Frontal cortex (tissue), 4 donors: ENCODE measurements at places on chromosomes 4 and X.

- DNase-seq: no peak
Observed at GRCh38 chrX:114675365-114675764, 91.5 kb downstream of the HTR2C start.

DNA sequence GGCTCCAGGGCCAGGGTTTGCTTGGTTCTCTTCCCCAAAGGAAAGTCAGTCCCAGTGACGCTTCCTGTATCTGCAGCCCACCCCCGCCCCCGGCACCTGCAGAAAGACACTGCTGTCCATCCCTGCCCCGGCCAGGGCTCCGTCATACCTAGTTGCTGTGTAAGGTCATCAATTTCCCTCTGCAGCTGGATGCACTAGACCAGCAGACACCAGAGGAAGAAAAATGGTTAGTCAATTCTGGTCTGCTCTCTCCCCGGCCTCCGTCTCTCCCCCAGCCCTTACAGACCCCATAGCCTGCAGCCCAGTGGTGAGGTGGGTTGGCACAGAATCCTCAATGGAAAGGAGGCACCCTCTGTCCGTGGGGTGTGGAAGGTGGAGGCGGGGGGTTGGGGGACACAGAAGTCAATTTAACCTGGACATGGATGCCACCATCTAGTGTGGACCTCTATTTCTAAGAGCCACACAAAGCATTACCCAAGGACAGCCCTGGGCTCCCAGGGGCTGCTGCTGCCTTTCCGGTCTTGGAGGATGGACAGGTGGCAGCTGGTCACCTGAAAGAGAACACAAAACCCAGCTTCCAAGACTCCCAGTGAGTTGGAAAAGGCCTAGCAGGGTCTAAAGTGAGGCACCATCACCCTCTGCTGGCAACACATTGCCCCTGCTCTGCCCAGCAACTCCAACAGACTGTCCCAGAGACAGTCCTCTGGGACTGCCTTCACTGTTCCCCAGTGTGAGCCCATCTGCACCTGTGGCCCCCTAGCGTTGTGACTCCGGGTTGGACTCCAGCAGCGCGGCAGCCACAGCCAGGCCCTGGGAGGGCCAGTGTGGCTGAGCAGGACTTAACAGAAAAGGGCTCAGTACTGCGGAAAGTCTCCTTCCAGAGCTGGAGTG lies 40.2 kb upstream of the NHSL2 start:
- DNase-seq: no peak

DNA sequence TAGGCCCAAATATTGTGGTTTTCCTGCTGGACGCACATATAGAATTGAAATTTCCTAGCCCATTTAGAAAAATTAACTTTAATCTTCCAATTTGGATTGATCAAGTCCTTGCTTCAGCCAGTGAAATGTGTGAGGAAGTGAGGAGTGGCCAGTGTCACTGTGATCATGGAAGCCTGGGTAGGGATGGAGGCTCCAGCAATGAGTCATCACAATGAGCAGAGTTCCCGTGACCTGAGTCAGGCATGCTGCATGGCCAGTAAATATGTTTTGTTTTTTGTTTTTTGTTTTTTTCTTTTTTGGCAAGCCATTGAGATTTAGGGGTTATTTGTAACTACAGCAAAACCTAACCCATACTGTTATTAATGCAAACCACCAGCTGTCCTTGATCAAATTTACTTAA lies 52.1 kb downstream of the IDS start:
- no peak for DNase-seq

DNA sequence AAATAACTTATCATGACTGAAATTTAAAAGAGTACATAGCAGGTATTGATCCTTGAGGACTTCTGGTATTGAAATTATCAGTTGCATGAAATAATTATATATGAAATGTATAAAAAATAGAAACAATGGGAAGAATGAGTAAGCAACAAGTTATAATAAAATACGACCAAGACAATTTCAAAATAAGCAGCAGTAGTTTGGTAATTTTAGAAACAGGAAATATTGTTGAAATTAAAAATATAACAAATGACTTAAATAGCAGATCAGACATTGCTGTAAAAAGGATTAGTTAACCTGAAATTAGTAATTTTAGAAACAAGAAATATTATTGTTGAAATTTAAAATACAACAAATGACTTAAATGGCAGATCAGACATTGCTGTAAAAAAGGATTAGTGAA lies 152.3 kb downstream of the BTC start:
- DNase-seq: no peak

GRCh38 chrX:40380655-40381488 lies 199.9 kb upstream of the ATP6AP2 start:
- DNase-seq: no peak

- no peak for DNase-seq
Observed at GRCh38 chr4:82282875-82283274, 90.9 kb downstream of the HNRNPD start.

GRCh38 chr4:8606966-8607365 lies 14.4 kb downstream of the CPZ start:
- no peak for DNase-seq

- no peak for DNase-seq
Observed at GRCh38 chrX:42715701-42716262, 62.2 kb downstream of the PPP1R2C start.

GRCh38 chr4:121375262-121375661 lies 5.6 kb downstream of the QRFPR start:
- no peak for DNase-seq

DNA sequence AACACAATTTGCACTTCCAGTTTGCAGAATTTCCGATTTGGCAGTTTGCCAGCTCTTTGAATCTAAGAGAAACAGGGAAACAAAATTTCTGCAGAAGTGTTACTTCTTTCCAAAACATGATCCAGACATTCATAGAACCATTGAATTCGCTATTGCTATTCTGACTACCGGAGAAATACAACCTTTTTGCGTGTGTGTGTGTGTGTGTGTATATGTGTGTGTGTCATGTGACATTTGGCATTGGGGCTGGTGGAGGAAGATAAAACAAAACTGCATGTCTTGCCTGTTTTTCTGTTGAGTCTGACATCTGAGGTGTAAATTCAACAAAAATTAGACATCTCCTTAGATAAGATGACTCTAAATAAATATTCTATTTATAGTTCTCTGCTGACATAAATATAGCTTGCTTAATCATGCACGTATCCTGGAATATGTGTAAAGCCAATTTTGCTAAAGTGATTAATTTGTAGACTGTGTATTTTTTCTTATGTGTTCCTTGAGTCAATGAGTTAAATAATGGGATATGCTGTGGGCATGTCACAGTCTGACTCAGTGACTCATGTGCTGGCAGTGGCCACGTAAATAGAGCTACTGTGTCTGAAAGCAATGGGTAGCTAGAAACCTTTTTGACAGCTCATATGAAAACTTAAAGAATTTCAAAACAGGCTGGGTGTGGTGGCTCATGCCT lies 98.9 kb downstream of the HPGD start:
- DNase-seq: no peak

GRCh38 chr4:176840166-176840565 lies 47.4 kb upstream of the VEGFC start:
- no peak for DNase-seq

DNA sequence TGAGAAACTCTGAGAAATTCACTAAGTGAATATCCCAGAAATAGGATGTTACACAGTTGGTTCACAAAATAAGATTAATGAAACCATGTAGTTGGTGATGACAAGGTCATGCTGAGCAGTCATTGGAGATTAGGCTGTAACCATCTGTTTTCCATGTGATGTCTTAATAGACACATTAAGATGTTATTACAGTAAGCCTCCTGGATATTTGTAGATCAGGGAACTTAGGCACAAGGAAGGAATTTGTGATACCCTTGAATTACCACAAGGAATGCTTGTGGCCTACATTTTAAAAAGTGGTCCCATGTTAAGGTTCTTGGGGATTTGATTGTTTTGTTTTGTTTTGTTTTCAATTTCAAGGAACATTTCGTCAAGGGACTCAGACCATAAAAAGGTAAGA lies 185.6 kb upstream of the BANK1 start:
- DNase-seq: no peak

DNA sequence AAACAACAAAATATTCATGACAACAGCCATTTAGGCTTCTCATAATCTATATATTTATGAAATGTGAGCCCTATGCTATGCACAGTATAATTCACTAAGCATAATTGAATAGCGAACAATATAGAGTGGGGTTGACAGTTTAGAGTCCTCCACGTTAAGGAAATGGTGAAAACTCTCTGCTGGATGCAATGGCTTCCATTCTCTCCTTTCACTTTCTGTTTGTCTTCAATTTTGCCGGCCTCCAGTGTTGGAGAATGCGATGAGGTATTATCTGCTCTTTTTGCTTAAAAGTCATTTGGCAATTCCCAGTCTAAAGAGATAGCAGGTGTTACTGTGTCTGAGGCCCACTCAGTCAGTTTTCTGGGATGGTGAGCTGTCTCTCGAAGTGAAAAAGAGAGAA lies 52.1 kb downstream of the NPY5R start:
- DNase-seq: no peak

DNA sequence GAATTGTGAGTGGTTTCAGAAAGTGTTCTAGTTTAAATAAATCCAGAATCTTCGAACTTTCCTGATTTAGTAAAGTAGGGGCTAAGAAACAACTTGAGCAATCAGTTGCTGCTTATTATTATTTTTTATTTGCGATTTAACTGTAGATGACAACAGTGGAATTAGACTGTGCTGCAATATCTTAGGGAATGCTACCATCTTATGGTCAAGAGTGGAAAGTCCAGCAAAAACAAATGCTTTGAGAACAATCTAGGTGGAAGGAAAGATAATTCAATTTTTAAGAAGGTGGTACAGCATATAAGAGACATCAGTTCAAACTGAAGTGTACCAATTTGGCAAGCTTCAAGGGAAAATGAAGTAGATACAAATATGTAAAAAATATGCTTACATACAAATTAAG lies 73.3 kb downstream of the CYLC1 start:
- no peak for DNase-seq
